DMS53 (cell line): ENCODE measurements at places on chromosomes 6 and 20.

GRCh38 chr6:127690092-127690491 lies 113.1 kb downstream of the C6orf58 start:
- DNase-seq, result peak; percentile 50

- peak; percentile 13 for DNase-seq
Measured at GRCh38 chr6:87705070-87705691, 3.1 kb upstream of the AKIRIN2 start.

DNA sequence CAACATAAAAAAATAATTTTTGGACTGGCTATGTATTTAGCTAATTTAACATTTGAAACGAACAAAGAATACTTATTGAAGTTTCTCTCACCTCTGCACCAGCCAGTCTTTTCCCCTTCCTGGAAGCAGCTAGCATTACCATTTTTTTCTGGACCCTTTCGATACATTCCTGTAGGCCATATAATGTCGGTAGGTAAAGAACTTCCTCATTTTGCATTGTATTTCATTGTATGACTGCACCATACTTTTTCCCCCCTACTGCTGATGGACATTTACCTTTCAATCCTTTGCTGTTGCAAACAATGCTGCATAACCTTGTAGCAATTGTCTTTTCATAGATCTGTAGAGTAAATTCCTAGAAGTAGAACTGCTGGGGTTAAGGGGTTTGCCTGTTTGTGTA lies 17.6 kb downstream of the CBFA2T2 start:
- no peak for DNase-seq

DNA sequence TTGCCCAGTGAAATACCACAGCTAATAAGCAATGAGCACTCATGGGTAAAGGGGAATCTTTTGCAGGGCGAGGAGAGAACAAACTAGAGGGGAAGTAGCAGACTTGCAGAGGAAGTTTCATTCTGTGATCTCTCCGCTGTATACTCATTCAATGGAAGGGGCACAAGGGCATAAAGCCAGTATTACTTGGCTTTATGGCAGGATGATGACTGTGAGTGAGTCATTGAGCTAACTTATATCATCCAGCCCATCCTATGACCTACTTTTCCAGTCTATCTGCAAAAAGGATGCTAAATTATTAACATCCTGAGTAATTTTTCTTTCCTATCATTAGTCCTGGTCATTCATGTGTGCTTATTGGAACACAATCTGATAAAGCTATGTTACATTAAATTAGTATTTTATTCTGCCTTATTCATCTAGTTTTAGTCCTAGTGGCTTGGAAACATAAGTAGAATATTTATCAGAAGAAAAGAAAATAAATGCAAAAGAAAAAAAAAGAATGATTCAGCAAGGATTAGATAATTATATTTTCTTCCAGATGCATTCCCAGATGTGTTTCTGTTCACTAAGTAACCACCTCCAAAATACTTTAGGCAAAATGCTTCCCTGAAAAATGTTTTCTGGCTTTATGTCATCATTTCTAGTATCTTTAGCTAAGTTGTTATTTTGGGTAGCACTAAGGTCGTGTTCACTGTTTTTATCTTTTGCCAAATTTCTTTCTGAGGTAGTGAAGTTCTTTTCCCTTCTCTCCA lies 471.7 kb downstream of the CDKAL1 start:
- peak; percentile 87 for DNase-seq

DNA sequence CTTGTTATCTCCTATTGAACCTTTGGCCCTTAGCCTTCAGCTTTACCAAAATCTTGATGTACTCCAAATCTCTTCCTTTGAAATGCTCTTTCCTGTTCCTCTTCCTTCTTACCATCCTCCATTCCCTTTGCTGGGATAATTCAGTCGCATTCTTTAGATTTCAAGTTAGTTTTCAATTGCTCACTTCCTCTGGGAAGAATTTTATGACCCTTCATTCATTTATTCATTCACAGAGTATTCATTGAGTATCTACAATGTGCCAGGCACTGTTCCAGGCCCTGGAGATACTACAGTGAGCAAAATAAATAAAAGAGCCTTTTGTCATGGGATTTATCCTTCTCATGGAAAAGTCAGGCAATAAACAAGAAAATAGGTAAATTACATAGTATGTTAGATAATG lies 548.2 kb upstream of the FLRT3 start:
- DNase-seq, result no peak

GRCh38 chr6:39657355-39658135 lies 67.7 kb downstream of the KIF6 start:
- DNase-seq, result no peak

DNA sequence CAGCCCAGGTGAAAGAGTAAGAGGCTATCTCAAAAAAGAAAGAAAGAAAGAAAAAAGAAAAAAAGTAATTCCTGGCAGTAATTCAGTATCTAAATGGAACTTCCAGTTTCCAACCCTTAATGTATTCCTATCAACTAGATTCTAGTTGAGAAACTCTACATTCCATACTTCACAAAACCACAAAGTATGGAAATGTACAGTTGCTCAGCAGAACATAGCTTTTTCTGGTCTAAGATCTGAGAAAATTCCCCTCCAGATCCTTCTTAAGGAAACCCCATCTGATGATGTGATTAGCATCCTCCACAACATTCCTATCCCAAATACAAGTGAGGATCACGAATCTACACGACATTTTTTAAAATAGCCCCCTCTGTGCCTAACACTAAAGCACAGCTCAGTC lies 3.6 kb downstream of the ARMH2 start:
- DNase-seq, result no peak

- no peak for DNase-seq
Measured at GRCh38 chr20:25480797-25481196, 73.3 kb downstream of the GINS1 start.
